ENCODE measurements at places on chromosomes 7 and 10.

DNA sequence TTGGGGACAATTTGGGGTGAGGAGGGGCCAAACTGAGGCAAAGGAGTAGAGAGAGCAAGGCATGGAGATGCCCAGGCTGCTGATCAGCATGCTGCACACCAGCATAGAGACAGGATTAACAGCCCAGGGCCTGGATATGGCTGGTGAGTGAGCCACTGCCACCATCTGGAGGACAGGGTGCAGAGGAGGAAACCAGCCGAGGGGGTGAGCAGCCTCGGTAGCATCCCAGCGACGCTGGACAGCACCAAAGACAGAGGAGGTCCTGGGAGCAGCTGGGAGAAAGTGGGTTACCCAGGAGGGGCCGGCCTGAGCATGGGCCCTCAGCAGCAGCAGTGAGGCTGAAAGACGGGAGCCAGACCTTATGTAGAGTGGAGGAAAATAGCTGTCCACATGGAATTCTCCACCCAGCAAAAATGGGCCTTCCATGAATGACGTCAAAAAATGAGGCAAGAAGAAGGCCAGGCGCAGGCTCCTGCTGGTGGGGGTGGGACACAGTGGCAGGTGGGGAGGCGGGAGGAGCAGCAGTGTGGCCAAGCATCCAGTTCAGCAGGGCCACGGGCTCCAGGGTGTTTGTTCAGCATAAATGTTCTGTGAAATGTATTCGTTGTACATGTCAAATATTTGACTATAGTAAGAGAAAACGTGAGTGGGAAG is 16.7 kb downstream of the RET start:
- DNase-seq, result no peak

GRCh38 chr10:624605-625332 is 64.7 kb downstream of the DIP2C start:
- DNase-seq, result peak; percentile 81

GRCh38 chr10:69451784-69452251 is 553 bp downstream of the TSPAN15 start:
- DNase-seq, result no peak

DNA sequence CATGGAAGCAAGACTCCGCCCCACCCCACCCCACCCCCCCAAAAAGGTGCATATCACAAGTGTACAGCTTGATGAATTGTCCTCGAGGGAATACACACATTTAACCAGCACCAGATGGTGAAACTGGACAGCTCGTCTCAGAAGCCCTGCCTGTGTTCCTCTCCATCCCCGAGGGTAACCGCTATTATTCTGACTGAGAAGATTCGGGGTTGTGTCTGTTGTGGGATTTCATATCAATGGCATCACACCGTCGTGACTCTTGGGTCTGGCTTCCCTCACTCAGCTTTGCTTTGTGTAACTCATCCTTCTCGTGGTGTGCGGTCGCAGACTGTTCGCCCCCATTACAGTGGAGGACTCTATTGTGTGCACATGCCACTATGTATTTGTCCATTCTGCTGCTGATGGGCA is 18.9 kb downstream of the PODXL start:
- DNase-seq, result no peak

DNA sequence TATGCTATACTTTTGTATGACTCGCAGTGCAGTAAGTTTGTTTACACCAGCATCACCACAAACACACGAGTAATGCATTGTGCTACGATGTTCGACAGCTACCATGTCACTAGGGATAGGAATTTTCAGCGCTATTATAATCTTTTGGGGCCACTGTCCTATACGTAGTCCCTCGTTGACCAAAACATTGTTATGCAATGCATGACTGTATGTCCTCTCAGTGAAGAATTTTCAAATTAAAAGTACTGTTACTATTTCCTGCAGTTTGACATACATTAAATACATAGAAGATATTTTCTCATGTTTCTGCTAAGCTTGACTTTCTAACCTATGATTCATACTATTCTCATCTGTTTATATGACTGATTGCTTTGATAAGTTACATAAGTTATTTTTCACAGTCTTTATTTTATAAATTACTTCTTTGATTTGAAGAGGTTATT is 203.6 kb downstream of the VTI1A start:
- no peak for DNase-seq

DNA sequence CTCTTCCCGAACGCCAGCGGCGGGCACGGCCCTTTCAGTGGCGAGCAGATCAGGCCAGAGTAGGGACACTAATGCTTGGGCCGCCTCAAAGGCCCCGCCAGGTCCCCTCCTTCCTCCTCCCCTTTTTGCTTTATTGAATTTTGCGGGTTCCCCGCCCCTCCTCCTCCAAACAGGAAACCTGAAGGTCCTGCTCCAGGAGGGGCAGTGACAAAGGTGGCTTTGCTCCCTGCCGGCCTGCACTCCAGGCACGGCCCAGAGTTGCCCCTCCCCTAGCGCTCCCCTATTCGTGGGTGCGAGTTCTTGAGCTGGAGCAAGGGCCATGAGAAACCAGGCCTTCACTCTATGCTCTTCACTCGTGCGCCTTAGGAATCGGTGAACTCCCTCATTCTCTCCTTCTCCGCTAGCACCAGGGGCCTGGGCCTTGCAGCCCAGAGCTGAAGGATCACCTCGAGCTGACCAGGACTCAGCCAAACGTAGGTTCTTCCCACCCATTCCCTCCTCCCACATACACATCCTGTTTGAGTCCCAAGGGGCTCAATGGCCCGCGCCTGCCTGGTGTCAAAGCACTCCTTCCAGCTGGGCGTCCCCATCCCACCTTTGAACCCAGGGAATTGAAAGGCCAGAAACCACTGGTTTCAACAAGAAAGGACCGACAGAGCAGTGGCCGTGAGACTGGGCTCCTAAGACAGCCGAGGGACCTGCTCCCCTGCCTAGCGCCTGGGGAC is 619 bp upstream of the HOXA6 start:
- DNase-seq, result no peak

DNA sequence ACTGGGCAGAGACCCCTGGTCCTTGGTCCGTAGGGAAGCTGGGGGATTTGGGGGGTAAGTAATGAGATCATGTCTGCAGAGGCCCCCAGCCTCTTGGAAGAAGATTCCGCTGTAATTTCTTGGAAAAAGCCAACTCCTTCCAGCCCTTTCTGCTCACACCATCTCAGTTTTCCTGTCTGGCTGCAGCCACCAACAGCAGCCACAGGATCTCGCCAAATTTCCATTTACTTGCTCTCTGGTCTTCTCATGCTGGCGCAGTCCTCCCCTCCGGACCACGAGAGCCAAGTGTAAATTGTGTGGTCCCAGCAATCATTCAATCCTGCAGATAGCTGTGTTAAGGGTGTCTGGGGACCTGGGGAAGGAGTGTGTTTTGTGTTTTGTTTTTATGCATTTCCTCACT is 49.6 kb downstream of the ASB13 start:
- no peak for DNase-seq

DNA sequence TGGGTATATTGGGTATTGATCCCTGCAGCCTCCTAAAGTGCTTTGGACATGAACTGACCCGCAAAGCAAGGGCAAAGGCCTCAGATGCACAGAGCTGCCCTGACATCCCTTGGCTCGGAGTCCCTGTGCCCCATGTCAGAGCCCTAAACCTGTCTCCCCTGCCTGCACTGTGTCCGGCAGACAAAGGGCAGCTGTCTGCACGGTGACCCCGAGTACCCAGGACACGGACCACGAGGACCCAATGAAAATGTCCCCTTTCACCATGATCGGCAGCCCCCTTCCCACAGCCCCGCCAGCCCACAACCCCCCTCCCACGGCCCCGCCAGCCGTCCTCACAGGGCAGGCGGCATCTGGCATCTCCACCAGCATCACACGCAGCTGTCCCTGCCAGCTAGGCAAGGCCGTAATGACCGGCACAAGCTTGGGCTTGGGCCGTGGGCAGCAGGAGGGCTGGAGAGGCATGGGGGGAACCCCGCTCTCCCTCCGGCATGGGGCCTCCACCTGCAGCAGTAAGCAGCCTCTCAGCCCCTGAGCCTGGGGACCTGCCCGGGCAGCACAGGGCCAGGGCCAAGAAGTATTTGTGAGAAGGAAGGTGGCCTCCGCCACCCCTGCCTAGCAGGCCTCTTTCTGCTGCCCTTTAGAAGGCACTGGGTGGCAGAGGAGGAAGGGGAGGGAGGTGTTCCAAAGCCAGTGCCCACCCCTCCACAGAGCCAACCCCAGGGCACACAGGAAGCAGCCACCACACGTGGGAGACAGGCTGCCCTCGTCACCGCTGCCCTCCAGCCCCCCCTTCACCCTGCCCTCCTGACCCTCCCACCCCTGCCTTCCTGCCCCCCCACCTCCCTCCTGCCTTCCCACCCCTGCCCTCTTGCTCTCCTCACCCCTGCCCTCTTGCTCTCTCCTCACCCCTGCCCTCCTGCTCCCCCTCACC is 10.1 kb downstream of the NUDT1 start:
- DNase-seq, result no peak

- DNase-seq, result no peak
These were observed 12.6 kb downstream of the HPS1 start for GRCh38 chr10:98433881-98434732.

DNA sequence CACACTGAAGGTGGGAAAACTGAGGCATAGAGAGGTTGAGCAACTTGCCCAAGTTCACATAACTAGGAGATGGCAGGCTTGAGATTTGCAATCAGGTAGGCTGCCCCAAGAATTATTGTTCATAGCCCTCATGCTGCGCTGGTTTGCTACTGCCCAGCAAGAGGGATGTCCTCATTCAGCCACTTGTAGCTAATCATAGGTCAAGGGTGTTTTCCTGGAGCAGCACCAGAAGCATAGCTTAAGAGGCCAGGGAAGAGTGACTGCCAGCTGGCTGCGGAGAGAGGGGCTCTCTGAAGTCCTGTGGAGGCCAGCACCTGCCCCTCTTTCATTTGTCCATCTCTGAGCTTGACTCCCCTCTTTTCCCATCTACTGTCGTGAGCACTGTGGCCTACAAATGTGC is 15.0 kb downstream of the CDHR3 start:
- DNase-seq, result no peak

DNA sequence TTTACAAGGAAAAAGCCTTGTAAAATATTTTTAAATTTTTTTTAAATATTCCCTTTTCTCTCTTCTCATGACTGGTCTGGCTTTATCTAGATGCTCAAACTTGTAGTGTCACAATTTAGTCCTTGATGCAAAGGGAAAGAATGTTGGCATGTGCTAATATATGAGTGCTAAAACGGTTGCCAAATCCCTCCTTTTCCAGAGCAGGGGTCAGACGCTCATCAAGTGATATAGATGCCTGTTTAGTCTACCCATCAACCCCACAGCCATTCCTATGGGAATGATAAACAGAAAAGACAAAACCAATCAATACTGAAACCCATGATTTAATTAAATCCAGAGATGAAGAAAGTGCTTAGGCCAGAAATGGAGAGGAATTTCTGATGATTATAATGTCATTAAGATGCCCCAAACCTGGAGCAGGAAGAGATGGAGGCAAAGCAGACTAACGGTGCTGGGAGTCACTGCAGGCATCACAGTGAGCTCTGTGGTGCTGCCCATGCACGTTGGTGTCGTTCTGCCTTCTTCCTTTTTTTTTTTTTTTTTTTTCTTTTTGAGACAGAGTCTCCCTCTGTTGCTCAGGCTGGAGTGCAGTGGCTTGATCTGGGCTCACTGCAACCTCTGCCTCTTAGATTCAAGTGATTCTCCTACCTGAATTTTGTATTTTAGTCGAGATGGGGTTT is 210.1 kb upstream of the STK17A start:
- no peak for DNase-seq

- no peak for DNase-seq
These were observed 1.2 kb downstream of the CCM2 start for GRCh38 chr7:45001138-45001694.

DNA sequence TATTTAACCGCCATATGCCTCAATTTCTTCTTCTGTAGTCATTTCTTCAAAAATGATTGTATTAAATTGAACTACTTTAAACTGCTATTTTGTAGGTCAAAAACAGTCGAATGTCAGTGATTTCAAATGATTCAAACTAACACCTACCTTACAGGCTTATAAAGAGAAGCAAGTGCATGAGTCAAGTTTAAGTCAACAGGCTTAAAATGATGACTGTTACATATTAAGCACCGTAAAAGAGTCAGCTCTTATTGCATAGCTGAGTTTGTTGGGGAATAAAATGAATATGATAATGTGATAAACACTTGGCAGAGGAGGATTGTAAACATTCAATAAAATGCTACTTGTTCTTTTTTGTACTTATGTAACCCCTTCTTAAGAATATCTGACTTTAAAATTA is 90.1 kb upstream of the ANKRD1 start:
- DNase-seq, result no peak

- no peak for DNase-seq
These were observed 32.4 kb downstream of the CAMK2B start for GRCh38 chr7:44292876-44293560.

DNA sequence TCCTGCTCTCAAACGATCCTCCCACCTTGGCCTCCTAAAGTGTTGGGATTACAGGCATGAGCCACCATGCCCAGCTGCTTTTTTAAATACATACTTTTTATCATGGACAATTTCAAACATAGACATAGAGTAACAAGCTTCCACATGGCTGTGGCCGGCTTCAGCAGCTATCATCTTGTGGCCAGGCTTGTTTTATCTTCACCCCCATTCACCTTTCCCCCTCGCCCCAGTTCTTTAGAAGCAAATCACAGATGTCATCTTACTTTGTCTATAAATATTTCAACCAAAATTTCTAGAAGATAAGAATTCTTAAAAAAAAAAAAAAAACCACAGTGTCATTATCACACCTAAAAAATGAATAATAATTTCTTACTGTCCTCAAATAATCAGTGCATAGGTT is 5.9 kb downstream of the FOXK1 start:
- no peak for DNase-seq

DNA sequence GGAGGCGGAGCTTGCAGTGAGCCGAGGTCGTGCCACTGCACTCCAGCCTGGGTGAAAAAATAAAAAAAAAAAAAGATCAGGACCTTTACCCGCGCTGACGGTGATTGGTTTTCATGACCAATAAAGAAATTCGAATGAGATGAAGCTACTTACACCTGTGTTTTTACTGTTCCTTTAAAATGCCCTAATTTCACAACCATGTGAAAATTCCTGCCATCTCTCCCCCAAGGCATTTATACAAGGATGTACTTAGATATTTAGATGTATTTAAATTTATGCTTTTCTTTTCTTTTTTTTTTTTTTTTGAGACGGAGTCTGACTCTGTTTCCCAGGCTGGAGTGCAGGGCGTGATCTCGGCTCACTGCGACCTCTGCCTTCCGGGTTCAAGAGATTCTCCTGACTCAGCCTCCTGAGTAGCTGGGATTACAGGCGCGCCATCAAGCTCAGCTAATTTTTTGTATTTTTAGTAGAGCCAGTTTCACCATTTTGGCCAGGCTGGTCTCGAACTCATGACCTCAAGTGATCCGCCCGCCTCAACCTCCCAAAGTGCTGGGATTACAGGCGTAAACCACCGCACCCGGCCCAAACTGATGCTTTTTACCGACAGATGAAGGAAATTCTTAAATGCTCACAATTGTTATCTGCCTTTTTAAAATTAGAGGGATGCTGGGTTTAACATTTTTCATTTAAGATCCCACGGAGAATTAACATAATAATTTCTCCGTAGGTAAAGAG is 3.1 kb upstream of the PHYH start:
- no peak for DNase-seq
